ENCODE measurements at places on chromosomes 6 and 20.
A peak's percentile ranks its signal among the peaks of the same experiment; 100 is the strongest.

DNA sequence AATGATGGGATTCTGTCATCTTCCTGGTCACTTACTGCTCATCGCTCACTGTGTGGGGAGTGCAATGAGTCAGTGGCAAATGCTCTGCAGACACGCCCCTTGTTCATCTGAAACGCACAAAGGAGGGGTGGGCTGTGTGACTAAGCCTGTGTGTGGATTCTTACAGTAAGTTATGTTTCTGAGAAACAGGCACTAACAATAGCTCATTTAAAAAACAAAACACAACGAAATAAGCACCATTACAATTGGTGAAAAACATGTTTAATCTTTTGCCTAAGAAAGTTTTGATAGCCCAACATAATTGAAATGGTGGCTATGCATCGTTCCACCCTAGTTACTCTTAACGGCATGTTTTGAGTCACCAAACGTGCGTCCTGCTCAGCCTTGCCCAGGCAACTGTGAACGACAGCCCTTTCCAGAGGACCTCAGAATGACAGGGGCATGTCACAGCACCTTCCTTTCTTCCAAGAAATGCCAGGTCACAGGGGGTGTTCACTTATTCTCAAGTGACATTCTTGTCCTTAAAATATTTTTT is 118.4 kb upstream of the SGK1 start:
- DNase-seq, result peak; percentile 98

DNA sequence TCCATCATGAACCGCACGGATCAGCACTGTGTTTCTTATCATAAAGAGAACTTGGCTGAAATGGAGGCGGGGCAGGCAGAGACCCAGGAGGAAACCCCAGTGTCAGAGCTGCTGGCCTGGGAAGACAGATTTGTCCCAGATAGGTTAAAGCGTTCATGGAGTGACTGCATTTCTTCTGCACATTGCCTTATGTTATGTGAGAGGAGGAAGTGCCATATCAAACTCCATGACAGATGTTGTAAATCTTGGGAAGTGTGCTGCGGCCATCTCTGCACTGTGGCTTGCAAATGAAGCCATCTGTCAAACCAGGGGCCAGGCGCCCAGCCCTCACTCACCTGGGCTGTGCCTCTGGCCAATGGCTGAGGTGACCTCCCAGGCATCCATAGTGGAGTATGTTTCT is 163.0 kb downstream of the SLC24A3 start:
- no peak for DNase-seq

- no peak for DNase-seq
Measured at GRCh38 chr20:17859002-17859615, 109.5 kb downstream of the SNX5 start.

- no peak for DNase-seq
Measured at GRCh38 chr6:132746048-132746447, 11.7 kb downstream of the VNN2 start.

- no peak for DNase-seq
Measured at GRCh38 chr6:11604836-11605506, 67.4 kb downstream of the TMEM170B start.

DNA sequence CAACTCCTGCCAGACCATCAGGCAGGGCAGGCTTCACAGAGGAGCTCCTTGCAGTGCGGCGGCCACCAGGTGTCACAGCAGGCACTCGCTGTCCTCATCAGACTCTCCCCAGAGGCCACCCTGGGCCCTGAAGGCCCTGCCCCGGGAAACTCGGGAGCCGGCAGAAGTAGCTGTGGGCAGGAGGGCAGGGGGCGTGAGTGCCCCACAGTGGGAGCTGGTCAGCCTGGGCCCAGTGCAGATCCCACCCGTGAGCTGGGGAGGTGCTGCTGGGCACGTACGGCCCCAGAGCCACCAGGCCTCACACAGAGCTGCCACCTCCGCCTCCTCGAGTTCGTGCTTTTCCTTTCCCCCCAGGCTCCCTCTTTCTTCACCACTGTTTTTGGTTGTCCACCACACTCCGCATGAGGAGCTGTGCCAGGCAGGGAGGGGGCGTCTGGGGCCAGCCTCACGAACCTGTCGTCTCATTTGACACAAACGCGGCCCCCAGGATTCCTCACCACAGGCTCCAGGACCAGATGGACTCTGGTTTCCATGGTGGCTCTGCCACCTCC is 33.8 kb downstream of the FRMD1 start:
- no peak for DNase-seq

DNA sequence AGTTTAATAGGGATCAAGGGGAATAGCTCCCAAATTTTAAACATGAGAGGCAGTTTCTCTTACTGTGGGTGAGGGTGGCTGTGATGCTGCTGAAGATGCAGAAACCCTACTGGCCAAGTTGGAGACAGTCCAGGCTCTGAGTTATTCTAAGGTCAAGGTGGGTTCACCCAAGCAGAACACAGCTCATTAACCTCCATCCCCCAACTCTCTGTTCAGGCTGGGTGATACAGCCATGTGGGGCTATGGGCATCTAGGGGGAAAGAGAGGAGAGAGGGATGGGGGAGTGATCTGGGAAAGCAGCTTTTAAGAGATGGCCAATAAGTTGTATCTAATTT is 18.9 kb upstream of the TRAM2 start:
- no peak for DNase-seq

- DNase-seq, result no peak
Measured at GRCh38 chr20:49219924-49220831, 962 bp downstream of the DDX27 start.

GRCh38 chr6:18392346-18392877 is 5.3 kb downstream of the RNF144B start:
- no peak for DNase-seq

GRCh38 chr20:2557873-2558580 is 21.7 kb downstream of the TMC2 start:
- no peak for DNase-seq

DNA sequence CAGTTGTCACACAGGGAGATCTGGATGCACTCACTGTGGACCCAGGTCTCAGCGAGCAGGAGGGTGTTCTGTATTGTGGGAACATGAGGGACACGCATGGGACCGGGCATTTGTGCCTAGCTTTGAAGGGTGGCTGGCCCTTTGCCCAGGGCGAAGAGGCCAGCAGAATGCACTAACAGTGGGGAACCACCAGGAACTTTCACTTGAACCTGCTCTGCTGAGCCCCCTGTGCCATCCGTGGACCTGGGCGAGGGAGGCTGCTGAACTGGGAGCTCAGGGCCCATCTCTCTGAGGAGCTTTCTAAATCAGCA is 1.2 kb upstream of the ULBP2 start:
- DNase-seq, result no peak

DNA sequence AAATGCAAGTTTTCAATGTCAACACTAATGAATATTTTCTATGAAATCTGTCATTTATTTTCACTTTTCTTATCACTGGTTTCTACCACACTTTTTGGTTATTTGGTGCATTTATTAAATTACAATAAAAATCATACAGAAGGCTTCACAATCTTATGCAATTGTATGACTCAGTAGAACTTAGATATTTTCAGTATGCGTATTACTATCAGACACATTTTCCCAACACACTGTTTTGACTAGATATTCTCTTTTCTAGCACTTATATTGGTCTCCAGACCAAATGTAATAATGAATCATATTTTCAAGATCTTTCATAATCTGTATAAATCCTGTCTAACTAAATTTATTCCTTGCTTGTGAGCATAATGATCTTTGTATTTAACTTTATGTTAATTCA is 74.1 kb downstream of the FAM83B start:
- DNase-seq, result peak; percentile 9

DNA sequence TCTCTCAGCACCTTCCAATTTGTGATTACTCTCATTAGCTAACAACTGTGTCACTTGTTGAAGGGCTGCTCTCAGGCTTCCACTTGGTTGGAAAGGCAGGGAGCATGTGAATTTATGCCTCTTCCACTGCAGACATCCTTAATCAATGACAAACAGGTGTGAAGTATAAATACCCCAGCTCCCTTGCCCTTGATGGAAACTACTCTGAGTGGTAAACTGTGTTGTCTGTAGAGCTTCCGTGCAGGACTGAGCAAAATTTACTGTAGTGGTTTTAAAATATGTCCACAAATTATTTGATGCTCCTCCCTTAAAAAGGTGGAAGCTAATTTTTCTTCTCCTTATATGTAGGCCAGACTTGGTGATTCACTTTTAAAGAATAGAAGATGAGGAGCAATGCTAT is 253.0 kb upstream of the TBX18 start:
- no peak for DNase-seq

- no peak for DNase-seq
Measured at GRCh38 chr6:106182455-106182854, 96.3 kb downstream of the PRDM1 start.

DNA sequence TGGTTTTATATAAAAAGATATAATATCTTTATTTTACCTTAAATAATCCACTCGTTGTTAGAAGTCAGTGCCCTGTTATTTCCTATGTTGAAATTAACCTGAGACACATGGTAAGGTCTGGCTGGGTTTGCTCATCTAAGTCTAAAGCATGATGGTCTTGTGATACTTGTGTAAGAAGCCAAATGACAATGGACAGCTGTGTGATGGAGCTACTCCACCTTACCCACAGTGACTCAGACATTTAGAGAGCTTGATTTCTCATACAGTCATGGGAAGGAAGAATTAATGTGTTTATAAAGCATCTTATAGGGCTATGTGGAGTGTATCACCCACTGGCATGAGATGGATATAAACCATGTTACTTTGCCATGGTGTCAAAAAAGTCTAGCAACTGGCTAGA is 11.7 kb downstream of the CTCFL start:
- peak; percentile 6 for DNase-seq

GRCh38 chr6:139017227-139017626 is 11.3 kb upstream of the ABRACL start:
- DNase-seq, result no peak

- DNase-seq, result peak; percentile 99
Measured at GRCh38 chr6:158057213-158057987, 75.7 kb downstream of the SYNJ2 start.

GRCh38 chr6:43436577-43437282 is 9.4 kb downstream of the ABCC10 start:
- DNase-seq, result peak; percentile 69

- no peak for DNase-seq
Measured at GRCh38 chr6:43801495-43802181, 31.6 kb downstream of the VEGFA start.

- no peak for DNase-seq
Measured at GRCh38 chr6:42010185-42010891, 40.0 kb upstream of the TAF8 start.

- peak; percentile 95 for DNase-seq
Measured at GRCh38 chr6:134178161-134179044, 126.0 kb upstream of the SLC2A12 start.

DNA sequence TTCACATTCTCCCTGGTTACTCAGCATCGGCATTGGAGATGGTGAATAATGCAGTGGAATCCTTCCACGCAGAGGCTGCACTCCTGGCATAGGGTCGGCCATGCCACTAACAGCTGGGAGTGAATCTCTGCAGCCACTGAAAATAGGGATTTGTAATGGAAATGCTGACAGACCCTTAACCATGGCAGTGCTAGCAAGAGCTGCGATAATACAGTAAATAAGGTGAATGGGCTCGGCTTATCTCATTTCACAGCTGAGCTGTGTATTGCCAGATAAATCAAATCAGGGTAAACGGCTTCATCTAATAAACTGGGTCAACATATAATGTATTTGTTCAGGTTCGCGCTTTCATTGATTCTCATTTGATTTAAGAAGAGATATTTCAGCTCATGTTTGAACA is 156.8 kb downstream of the SLC35B3 start:
- DNase-seq, result no peak

DNA sequence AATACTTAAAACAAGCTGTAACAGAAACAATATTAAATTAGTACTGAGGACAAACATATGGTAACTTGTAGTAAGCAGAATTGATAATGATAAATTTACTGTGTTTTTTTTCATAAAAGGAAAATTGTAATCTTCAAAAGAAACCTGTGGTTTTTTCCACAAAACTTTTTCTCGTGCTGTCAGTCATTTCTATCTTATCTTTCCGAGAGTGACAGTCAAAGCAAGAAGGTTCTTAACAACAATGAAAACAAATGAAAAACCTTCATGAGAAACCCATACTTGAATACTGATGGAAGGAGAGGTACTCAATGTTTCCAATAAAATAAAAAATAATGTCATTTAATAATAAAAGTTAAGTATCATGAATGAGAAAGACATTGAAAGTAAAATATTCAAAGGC is 174.0 kb downstream of the TBC1D32 start:
- DNase-seq, result no peak

GRCh38 chr20:45965169-45966002 is 6.6 kb downstream of the ZNF335 start:
- DNase-seq, result no peak

DNA sequence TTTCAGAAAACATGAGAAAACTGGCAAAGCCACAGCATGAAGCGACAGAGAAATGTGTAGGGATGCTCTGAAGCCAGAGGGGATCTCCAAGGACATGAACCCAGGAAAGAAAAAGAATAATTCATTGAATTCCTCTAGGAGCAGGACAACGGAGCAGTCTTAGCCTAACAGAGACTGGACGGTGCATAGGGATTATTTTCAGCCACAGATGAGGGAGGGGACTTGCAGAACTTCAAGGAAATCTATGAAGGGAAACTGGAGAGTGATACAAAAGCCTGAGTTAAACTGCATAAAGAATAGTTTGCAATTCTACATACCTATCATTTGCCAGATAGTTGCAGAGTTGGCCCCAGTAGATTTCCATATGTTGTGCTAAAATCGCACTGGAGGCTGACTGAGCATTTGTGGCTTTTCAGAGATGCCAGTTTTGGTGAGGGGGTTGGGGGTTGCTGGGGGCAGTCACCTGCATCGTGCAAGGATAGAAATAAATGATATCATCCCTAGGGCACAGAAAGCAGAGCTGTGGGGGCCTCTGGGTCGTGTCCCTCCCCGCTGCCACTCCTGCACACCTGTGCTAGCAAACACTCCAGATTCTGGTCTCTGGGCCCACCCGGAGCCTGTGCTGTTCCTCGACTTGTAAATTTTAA is 443.2 kb upstream of the JARID2 start:
- no peak for DNase-seq

DNA sequence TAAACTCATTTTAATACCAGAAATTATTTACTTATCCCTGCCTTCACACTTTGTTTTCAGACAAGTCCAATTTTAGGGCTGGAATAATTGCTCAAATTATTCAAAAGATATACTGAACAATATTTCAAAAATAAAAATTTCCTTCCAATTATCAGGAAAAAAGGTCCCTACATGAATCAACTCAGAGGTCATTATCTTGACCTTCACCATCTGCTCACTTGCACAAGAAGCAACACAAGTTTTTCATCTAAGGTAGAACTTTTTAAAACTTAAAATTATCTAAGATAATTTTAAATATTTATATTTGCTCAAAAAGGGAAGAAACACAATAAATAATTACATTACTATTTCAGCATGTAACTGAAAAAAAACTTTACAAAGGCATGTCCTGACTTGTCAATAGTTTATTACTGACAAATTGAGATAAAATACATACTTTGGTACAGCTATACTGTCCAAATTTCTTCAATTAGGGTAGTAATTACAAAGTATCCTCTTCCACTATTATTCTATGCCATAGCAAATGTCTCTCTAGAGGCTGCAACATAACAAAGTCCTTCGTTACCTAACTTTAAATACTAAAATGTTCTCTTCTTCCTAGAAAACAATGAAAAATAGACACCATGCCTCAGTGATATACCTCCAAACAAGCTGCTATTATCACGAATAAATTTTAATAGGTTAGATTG is 2.4 kb downstream of the CEP85L start:
- no peak for DNase-seq
